ENCODE measurements at places on chromosomes 1 and 21.
A peak's percentile ranks its signal among the peaks of the same experiment; 100 is the strongest.

DNA sequence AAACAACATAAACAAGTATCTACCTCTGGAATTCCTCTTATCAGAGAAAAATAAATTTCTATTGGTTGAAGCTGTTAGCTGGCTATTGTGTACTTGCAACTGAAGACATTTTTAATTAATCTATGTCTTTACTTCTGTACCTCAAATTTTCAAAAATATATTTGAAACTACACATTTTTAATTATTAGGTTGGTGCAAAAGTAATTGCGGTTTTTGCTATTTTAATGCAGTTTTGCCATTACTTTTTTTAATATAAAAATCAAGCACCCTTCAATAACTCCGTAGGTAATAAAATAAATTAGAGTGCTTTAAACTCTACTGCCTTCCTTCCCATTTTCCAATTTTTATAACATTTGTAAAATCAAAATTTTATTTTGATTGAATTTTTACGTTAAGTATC, 262.1 kb upstream of the DUSP10 start:
- no peak for DNase-seq

DNA sequence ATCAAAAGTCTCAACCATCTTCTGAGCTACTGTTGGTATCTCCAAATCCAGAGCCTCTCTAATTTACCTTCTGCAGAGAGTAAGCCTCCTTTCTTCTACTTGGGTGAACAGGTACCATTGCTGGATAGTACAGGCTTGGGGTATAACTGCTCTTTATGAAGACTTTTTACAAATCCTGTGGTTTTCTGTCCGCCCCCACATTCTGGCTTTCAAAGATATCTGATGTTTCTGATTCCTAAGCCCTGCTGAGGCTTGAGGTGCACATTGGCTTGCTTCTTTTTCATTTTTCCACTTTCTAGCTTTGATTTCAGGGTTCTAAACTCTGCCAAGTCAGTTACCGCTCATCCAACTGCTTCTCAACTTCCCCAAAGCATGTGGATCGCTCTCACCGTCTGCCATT, 37.1 kb downstream of the TENT5C start:
- no peak for DNase-seq

GRCh38 chr1:18414321-18414720, 66.4 kb upstream of the KLHDC7A start:
- no peak for DNase-seq

DNA sequence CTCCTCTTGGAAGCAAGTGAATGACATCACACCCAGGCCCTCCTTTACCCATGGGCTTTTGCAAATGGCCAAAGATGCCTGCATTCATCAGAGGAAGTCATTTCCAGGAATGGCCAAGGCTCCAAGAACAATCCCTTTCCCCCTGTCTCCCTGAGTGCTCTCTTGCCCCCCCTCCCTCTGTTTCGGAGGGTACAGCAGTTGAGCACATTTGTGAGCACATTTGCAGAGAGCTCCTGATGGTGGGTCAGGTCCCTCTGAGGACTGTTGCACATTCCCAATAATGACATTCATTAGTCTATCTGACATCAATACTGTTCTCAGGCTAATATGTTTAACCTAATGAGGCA, 113.4 kb downstream of the MATN1 start:
- DNase-seq = no peak

GRCh38 chr21:38300141-38300578, 43.4 kb downstream of the KCNJ15 start:
- no peak for DNase-seq

- peak; percentile 55 for DNase-seq
Observed at GRCh38 chr1:202184750-202185460, 8.7 kb upstream of the LGR6 start.

DNA sequence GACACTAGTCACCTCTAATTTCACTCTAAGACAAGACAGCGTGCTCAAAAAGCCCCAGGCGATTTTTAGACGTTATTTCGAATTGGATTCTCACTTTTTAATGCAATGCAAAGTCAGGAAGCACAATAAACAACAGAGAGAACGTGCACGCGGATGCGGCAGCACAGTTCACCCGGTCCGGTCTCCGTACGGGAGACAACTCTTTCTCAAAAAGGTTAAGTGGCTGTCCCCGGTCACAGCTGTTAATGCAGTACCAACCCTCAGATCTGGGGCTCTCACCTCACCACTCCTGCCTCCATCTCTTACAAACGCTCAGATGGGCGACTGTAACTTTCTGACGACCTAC, 1.2 kb downstream of the HP1BP3 start:
- DNase-seq = no peak

DNA sequence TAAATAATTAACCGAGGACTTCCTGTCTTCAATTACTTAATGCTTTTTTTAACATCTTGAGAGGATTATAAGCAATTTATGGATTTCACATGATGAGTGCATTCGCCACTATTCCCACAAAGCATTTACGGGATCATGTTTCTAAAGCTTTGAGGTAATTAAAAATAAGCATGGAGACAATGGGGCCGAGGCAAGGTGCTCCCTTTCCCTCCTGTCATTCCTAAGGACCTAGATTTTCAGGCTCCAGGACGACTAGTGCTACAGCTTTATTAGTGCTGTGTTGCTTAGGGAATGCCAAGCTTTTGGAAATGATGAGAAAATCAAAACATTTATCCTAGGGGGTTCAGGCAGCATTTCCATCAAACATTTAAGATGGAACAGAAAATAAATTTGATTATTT, 209.2 kb downstream of the KCTD3 start:
- no peak for DNase-seq

DNA sequence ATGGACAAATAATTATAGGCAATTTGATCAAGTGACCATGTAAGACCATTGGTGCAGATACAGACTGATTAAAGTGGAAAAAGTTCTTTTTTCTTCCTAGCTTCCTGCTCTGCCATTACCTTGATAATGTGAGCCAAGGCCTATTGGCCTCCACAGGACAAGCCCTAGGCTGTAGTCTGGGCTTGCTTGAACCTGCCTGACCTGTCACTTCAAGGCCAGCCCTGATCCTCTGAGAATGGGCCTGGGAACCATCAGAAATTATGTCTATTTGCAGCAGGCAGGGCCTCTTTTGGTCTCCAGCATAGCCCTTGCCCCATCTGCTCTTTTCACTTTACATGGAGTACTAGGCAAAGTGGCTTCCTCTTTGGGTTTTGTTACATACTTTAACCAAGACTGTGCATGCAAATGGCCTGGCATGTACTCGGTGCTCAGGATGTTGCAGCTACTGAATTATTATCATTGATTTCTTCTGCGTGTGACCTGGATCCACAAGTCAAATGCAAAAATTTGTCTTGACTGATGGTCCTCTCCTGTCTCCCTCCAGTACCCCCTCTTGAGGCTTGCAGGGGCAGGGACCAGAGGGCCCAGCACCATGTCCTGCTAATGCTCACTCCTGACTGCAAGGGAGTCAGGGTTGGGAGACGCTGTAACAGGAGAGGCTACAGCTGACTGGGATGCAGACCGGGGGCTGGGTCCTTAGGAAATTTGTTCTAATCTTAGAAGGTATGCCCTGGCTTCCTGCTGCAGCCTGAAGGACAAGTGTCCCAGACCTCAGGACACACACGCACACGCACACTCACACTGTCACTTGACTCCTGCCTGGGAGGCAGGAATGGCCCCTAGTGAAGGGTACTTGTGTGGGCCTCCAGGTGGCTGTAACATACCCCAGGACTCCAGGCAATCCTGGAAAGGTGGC, 39.4 kb downstream of the RCSD1 start:
- no peak for DNase-seq

GRCh38 chr1:238152119-238152518, 261.4 kb upstream of the ZP4 start:
- no peak for DNase-seq

DNA sequence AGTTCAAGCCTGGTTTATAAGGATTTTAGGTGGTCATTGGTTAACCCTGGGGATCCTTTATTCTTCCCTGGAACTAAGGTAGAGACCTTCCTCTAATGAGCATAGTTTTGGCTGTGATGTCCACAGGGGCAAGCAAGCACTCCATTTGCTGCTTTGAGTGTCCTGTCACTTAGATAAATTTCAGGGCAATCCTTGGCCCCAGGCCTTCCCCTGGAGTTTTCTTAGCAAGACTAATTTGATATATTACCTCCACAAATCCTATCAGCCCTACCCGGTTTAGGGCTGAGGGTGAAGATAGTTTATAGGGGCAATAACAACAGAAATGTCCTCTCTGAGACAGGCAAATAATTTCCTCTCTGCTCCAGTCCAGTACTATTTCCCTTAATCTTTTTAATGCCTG, 166.6 kb downstream of the CYYR1 start:
- no peak for DNase-seq

DNA sequence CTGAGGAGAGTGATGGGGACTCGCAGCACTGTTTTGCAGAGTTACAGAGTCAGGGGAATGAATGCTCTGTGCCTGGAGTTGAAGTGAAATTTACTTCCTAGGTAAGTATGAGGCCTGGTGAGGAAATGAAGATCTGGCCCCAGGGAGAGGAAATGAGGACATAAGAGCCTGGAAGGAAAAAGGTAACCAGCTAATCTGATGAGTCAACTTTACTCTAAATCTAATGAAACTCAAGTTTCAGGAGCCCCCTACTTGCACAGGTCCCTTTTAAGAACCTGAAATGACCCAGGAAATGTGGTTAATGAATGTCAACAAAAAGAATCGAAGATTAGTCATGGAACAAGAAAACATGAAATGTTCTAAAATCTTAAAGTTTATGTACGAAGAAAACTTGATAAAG, 599.0 kb downstream of the AGBL4 start:
- DNase-seq = no peak
